ENCODE measurements at places on chromosomes 4 and X.

GRCh38 chr4:20301161-20301560, 49.5 kb downstream of the SLIT2 start:
- DNase-seq: no peak

DNA sequence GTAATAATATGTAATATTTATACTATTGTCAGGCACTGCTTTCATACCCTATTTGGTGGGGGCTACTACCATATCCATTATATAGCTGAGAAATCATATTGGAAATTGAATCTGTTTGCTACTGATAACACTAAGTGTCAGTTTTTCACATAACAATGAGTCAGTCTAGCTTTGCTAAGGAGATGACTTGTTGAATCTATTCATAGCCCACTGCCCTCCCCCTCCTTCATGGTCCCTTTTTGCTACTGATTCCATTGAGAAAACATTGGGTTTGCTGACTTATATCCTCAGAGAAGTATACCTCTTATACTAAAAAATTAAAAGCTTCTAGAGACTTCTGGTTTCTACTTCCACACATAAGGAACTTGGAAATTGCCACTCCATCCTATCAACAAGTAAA, 1898.4 kb downstream of the STIM2 start:
- no peak for DNase-seq

- DNase-seq: no peak
These were observed 7.9 kb downstream of the BDH2 start for GRCh38 chr4:103091601-103092223.

GRCh38 chr4:163610648-163611047, 116.2 kb downstream of the TMA16 start:
- DNase-seq: no peak

- no peak for DNase-seq
These were observed 668.8 kb upstream of the PRKX start for GRCh38 chrX:4382273-4382672.

DNA sequence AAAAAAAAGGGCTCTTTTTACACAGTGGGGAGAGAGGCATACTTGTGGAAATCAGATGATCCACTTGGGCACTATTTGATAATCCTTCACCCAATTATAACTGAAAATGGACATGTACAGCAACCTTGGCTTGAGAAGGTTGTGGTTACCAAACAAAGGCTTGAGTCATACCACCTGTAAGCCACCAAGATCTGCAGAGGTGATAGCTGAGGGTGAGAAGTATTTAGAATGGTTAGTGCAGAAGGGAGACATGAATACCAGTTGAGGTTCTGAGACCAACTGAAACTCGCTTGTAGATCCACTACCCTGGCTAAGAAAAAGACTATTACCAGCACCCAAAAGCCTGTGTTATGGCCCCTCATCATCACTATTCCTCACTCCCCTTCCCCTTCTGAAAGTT, 614.0 kb downstream of the STIM2 start:
- no peak for DNase-seq

- no peak for DNase-seq
These were observed 45.2 kb upstream of the DCLK2 start for GRCh38 chr4:150033081-150033480.

- no peak for DNase-seq
These were observed 264.3 kb downstream of the RAPGEF2 start for GRCh38 chr4:159366966-159367780.

GRCh38 chr4:176981551-176981950, 188.8 kb upstream of the VEGFC start:
- no peak for DNase-seq

- no peak for DNase-seq
These were observed 278.4 kb downstream of the IL15 start for GRCh38 chr4:141914746-141915145.

DNA sequence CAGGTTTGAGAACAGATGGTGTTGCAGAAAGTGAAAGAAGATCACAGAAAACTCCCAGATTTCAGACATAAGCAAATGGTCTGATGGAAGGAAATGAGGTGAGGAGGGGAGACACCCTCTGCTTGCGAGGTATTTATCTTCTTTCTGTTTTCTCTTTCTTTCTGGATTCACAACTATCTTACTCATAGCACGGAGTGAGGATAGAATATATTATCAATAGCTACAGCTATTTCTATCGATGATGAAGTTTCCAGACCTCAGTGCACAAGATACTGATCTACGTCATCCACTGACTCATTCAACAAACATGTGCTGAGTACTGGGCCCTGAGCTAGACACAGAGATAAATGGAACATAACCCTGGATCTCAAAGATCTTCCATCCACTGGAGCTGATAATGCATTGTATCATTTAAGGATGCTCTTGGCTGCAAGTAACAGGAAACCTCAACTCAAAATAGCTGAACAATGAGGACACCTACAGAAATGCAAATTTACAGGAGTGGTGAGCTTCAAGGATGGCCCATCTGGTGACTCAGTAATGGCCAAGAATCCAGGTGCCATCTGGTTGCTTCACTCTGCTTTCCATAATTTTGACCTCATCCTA, 21.2 kb downstream of the SLC2A9 start:
- DNase-seq: no peak

DNA sequence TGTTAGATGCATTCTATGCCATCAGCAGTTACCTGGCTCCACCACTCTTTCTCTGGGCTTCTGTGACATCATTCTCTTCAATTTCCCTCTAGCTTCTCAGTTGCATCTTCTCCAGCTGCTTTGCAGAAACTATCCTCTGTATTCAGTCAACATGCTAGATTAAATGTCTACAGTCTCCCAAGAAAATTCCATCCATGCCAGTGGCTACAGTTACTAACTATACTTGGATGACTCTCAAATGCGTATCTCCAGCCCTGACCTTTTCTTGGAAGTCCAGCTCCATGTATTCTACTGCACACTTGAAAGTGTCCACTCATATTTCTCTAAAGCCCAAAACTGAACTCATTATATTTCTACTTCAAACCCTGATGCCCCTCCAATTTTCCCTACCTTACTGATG, 232.3 kb upstream of the TENM3 start:
- DNase-seq: no peak

DNA sequence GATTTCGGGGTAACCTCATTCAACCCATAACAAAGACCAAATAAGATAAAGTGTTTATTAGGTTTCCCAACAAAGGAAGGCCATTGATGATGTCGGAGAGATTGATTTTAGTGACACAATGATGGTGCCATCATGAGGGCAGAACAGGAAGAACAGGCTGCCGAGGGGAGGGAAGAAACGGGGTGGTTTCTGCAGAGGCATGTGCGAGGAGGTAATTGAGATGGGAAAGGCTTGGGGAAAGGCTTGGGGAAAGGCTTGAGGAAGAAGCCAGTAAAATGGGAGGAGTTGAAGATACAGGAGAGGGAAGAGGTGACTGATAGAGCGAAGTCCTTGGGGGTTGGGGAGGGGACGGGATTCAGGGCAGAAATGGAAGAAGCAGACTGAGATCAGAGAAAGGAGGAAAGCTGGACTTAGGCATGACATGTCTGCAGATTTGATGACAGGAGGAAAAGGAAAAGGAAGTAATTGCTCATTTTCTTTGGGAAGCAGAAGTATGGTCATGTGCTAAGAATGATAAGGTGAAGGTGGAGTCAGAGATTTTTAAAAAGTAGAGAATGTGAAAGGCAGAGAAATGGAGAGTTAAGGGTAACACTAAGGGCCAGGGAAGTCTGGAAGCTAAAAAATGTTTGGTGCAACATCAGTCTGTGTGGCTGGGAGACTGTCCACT, 6.0 kb downstream of the HPSE start:
- no peak for DNase-seq

- DNase-seq: no peak
These were observed 164.7 kb downstream of the DCLK2 start for GRCh38 chr4:150242820-150243458.

- DNase-seq: no peak
These were observed 159.6 kb upstream of the PJA1 start for GRCh38 chrX:69324851-69325250.

DNA sequence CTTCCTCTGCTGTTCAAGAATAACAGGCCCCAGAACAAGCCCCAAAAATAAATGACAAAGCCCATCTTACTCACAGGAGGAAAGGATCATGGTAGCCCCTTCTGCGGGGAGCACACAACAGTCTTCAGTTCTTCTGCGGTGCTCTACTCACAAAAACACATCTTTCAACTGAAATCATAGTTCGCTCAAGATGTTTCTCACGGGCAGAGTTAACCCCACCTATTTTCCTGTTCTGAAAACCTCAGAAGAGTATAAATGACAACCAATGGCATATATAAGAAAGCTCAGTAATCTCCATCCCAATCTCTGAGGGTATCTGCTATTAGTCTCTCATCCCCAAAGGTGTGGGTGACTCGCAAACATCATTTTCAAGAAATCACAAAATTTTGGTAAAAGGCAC, at the start of gene TXK:
TSS of gene TXK (minus strand) at position 170 of the 400 bp plus-strand sequence. CDS start at position 90, 80 bp downstream.
- no peak for DNase-seq

DNA sequence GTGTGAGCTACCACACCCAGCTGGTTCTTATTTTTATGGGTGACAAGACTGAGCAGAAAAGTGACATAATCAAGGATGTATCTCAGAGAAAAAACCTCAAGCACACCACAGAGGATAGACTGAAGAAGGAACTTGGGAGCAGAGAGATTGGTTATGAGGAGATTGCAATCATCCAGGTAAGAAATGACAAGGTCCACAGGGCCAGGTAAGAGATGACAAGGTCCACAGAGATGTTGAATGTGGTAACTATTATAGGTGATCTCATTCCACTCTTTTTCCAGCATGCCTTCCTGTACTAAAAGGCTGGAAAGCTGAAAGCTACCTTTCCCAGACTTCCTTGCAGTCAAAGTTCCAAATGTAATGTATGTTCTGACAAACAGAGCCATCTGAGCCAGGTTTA, 15.9 kb upstream of the RBM47 start:
- no peak for DNase-seq

DNA sequence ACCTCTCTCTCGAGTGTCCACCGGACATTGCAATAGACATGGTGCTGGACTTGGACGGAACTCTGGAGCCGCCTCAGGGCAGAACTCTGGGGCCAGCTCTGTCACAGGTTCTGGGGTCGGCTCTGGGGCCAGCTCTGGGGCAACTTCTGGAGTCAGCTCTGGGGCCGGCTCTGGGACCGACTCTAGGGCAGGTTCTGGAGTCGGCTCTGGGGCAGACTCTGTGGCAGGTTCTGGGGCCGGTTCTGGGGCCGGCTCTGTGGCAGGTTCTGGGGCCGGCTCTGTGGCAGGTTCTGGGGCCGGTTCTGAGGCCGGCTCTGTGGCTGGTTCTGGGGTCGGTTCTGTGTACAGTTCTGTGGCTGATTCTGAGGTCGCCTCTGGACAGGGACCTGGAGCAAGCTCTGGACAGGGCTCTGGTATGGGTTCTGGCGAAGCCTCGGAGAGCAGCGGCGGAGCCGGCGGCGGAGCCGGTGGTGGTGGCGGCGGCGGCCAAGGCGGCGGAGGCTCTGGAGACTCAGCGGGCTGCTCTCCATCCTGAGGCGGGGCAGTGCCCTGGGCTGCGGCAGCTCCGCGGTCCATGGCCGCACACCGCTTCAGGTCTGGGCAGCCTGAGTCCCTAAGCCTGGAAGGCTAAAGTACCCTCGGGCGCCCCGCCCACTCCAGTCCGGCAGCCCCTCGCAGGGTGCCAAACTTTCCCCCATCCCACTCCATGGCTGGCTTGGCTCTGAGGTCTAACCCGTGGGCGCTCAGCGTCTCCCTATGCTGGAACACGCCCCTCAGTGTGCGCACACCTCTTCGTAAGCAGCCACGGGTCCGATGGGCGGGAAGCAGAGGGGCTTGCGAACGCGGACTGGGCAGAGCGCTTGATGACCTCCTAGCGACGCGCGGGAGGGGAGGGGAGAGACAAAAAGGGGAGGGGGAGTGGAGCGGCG, at the start of gene DGKK:
TSS of gene DGKK (minus strand) at position 723 of the 929 bp plus-strand sequence. CDS start at position 576, 147 bp downstream.
- no peak for DNase-seq

Measured in stimulated activated CD8-positive, alpha-beta memory T cell treated with anti-CD3 and anti-CD28 coated beads, Interleukin-2, amount 100 ng/mL, for 1 hour (primary cell).